ENCODE measurements at places on chromosomes 16 and 17.

GRCh38 chr17:2068031-2068518 lies 13.2 kb downstream of the HIC1 start:
- no peak for DNase-seq

DNA sequence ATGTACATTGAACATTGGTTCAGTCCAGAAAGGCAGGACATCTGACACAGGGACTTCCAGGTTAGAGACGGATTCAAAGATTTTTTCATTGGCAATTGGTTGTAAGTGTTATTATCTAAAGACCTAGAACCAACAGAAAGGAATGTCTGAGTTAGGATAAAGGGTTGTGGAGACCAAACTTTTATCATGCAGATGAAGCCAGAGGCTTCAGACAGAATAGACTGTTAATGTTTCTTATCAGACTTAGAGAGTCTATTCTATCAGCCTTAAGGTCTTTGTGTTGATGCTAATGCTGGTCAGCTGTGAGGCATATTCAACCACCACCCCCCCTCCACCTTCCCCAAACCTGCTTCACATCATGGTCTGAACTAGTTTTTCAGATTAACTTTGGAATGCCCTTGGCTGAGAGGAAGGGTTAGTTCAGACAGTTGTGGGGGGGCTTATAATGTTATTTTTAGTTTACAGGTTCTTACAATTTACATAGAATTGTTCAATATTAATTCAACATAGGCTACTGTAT lies 2.1 kb upstream of the ITGB3 start:
- DNase-seq: no peak

GRCh38 chr17:41738077-41738800 lies 3.8 kb upstream of the HAP1 start:
- peak; percentile 73 for DNase-seq

DNA sequence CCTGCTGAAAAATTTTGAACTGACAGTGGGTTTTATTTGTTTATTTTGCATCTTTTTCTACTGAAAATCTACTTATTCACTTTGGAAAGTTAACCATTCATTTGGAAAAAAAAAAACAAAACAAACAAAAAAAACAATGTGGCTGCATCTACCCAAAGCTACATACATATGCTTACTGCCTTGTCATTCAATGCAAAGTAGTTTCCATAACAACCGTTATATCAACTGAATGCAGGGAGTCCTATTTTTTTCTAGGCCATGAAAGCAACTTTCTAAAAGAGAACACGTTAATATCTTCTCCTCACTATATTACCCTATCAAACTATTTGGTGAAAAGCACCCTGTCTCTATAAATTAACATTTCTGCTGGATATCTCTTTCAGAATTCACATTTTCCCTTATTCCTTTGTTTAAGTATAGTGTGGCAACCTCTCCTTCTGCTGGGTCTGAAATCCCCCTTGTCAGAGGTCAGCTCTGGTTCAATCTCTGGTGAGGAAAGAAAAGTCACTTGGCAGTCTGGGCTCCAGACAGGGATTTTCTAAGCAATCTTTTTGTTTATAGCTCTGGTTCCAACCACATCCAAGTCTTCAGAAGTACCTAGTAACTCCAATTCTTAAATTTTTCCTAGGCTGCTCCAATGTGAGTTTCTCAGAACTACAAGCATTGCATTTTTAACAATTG lies 528.4 kb upstream of the TOM1L1 start:
- DNase-seq: no peak

DNA sequence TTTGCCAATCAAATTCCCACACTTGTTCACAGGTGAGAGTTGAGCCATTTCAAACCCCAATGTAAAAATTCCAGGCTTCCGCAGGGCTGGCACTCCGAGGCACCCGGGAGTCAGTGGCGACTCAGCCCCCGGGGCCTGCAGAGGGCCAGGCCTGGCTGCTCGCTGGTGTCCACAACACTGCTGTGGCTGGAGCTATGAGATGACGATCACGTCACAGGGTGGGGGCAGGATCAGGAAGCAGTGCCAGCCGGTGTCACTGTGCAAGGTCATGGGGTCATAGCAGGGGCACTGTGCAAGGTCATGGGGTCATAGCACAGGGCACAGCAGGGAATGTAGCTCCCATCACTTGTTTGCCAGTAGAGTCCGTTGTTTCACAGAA lies 7.8 kb downstream of the VPS4A start:
- DNase-seq: no peak

DNA sequence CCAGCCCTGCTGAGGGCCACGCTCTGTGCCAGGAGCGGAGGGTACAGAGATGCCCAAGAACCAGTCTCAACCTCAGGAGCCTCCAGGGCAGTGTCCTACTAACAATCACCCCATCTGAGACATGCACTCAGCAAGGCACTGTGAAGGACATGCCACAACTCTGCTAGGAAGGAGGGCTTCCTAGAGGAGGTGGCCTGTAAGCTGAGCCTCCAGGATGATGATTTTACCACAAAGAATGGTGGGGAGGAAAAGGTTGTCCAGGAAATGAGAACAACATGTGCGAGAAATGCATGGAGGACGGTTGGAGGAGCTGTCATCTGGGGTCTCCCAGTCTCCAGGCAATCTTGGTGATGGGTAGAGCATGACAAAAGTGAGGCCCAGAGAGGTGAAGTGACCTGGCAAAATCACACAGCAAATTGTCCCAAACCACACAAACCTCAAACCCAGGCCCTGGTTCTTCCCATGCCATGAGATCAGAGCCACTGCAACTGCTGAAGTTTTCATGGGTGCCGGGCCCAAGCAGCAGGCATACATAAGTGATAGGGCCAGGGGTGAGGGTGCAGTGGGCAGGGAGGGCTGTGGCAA lies 30.5 kb downstream of the CNGB1 start:
- DNase-seq: no peak

DNA sequence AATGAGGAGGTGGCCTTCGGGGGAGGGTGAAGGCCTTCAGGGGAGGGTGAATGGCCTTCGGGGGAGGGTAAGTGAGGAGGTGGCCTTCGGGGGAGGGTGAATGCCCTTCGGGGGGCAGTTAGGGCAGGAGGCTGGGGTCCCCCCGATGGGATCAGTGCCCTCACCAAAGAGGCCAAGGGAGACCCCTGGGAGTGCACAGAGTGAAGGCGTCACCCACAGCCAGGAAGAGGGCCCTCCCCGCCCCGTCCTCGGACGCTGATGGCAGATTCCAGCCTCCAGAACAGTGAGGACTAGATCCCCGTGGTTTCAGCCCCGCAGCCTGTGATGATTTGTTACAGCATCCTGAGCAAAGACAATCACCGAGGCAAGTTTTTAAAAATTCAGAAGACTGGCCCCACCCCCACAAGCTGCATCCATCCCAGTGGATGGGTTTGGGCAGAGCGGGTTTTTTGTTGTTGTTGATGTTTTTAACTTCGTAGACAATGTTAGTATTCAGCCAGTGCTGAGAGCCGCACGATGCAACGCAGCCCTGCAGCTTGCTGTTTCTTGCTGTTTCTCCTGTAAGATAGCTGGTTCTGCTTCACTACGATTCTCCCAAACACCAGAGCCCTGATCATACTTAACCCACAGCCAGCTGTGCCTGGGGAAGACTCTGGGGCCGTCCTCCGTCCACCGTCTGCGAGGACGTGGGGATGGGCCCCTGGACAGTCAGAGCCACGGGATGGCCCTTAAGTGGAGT lies 40.7 kb upstream of the CBFA2T3 start:
- DNase-seq: no peak

Measured in stimulated activated CD4-positive, alpha-beta T cell treated with anti-CD3 and anti-CD28 coated beads, Interleukin-15, amount 100 ng/mL, for 48 hours (primary cell).